ENCODE measurements at places on chromosomes 13 and 19.

GRCh38 chr13:19960653-19960976, 2.1 kb downstream of the ZMYM2 start:
- DNase-seq: no peak

DNA sequence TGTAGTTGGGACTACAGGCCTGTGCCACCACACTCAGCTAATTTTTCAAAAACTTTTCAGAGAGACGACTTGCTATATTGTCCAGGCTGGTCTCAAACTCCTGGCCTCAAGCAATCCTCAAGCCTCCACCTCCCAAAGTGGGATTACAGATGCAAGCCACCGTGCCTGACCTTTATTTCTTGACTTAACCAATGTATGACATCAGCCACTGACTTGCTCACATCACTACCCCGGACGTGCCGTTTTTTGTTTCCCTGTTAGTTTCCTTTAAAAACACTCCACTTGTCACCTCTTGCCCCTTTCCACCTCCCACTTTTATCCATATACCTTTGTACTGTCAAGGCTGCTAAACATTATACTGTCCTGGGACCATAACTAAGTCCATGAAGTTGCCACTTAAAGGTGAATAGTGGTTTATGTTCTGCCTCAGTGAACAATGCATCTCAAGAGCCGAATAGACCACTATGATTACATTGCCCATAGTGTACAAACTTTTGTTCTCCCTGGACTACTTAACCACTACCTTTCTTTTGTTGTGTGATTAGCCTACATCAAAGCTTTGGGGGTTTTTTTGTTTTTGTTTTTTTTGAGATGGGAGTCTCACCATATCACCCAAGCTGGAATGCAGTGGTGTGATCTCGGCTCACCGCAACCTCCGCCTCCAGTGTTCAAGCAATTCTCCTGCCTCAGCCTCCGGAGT, 2.3 kb upstream of the EPHX3 start:
- no peak for DNase-seq

- DNase-seq: no peak
Measured at GRCh38 chr19:1155352-1156304, 18.4 kb downstream of the SBNO2 start.

GRCh38 chr19:1410789-1411188, 3.4 kb downstream of the DAZAP1 start:
- DNase-seq: no peak

DNA sequence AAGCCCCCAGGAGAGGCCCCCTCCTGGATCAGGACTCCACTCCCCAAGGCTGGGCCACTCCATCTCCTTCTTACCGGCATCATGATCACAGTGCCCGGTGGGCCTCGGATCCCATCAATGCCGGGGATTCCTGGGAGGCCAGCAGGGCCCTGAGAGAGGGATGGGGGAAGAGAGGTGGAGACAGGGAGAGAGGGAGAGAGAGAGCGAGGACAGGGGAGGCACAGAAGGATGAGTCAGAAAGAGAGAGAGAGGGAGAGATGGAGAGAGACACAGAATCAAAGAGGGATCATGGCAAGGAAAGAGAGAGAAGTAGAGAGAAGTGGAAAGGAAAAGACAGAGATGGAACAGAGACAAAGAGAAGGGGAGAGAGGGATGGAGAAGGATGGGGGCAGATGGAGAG, 13.8 kb downstream of the COL5A3 start:
- no peak for DNase-seq

DNA sequence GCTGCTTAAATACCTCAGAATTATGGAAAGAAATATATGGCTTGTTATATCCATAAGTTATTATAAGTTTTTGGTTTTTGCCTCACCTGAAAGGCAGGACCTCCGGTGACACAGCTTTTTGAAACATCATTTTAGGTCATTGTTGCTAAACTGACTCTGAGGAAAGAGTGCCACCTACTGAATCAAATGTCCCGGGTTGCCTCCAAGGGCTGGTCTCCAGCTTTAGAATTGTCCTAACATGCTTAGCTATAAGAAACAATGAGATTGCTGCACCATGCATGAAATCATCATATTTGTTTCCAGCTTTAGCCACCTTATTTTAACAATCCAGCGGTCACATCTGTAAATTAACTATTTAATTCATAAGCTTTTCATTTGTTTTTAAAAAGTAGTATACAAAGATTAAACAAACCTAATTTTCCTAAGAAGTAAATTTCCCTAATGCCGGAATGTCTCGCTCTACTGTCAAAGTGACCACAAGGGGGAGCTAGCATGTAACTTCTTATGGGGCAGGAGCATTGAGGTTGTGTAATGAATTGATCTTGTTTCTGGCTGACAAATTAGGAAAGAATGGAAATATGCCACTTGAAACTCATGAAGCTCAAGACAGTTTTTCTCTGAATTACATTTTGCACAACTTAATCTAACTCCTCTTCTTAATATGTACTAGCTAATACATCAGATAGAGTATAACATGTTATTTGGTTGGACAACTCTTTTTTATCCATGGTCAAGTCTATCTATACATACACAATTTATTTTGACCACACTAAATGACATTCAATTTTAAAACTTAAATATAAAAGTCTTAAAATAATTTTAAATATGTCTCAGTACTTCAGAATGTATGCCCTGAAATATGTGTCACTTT, 6.7 kb upstream of the PCDH17 start:
- no peak for DNase-seq

Measured in fibroblast of skin of left quadriceps (primary cell).